Natural killer cell (primary cell): ENCODE measurements at places on chromosomes 16 and 17.

DNA sequence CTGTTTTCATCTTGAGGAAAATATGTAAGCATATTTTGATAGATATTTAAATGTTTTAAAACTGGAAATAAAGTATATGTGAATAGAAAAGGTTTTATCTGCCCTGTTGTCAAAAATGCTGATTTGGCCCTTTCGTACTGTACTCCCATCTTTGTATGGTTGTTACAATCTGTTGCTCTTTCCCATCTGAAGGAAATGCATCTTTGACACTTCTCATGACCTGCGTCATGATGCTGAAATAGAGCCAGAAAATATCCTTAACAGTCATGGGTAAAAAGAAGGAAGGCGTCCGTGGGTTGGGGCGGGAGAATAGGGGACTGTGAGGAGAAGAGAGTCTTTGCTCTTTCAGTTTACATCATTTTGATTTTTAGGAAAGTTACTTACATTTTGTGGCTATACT, 327.7 kb downstream of the BCAS3 start:
- no peak for DNase-seq

- DNase-seq, result peak; percentile 49
Measured at GRCh38 chr16:85652431-85653221, 36.1 kb downstream of the GINS2 start.

GRCh38 chr17:46097497-46097896, 95.7 kb downstream of the KANSL1 start:
- DNase-seq, result no peak

DNA sequence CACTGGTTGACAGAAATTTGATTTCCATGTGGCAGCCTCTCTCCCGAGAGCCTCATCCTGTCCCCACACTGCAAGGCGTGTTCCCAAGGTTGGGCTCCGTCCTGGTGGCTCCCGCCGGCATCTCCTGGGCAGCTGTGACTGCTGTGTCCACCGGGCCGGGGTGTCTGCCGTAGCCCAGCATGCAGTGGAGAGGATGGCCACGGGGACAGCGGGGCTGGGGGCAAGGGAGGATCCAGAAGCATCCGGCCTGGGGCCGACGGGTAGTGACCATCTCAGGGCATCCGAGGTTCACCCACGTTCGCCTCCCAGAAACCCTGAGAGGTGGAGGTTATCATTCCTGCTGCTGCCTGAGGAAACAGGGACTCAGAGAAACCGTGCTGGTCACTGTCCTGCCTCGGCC, 7.3 kb upstream of the RAB40B start:
- DNase-seq, result no peak

- DNase-seq, result no peak
Measured at GRCh38 chr16:79587897-79588296, 12.6 kb downstream of the MAF start.

DNA sequence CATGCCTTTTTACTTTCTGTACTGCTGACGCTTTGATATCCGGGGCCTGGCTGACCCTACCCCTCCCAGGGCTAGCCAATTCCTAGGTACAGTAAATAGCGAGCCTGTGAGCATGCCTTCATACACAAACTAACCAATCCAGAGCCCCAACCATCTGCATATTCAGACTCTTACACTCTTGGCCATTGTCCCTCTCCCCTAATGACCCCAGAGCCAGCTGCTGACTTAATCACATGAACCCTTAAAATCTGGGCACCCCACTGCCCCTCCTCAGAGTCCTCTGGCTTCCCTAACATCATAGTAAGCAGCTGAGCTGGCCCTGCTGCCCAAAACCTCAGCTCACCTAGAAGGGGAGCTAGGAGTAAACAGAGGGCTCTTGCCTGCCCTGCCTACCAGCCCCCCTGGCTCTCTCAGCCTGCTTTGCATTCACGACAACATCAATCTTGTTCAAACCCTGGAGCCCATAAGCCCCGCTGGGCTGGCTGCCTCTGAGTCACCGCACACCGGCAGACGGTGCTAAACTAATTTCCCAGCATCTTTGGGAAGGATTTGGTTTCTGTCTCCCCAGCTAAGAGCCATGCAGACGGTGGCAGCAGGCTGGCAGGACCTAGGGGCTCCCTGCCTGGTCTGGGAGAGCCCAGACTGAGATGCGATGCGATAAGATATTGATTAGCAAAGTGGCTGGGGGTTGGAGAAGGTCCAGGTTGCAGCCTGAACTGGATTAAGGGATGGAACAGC, 63.2 kb downstream of the CLEC19A start:
- no peak for DNase-seq

GRCh38 chr16:22634954-22635353, 124.3 kb downstream of the NPIPB5 start:
- no peak for DNase-seq

DNA sequence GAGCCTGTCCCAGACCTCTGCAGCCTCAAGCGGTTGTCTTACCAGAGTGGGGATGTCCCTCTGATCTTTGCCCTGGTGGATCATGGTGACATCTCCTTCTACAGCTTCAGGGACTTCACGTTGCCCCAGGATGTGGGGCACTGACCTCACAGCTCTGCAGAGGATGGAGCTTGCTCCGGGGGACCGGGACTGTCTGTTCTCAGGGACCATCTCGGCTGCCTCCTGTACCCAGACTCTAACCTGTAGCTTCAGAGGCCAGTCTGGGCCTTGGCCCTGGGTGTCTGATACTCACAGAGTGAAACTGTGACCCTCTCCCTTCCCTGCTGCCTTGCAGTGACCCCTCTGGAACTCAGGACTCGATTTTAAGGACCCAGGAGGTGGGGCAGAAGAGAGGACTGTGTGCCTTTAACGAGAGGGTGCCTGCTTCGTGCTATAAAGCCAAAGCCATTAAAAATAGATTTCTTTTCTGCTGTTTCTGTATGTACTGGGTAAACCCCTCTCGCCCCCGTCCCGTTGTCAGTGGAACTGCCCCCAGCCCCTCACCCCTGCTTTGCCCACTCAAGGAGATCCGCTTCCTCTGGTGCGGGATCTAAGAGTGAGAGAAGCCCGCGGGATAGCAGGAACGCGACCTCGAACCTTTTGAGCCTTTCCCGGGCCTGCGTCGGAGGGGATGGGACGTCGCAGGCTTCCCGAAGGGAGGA, 1.1 kb upstream of the LLGL2 start:
- DNase-seq, result no peak

- DNase-seq, result no peak
Measured at GRCh38 chr17:79026376-79027273, 2.7 kb downstream of the C1QTNF1 start.

DNA sequence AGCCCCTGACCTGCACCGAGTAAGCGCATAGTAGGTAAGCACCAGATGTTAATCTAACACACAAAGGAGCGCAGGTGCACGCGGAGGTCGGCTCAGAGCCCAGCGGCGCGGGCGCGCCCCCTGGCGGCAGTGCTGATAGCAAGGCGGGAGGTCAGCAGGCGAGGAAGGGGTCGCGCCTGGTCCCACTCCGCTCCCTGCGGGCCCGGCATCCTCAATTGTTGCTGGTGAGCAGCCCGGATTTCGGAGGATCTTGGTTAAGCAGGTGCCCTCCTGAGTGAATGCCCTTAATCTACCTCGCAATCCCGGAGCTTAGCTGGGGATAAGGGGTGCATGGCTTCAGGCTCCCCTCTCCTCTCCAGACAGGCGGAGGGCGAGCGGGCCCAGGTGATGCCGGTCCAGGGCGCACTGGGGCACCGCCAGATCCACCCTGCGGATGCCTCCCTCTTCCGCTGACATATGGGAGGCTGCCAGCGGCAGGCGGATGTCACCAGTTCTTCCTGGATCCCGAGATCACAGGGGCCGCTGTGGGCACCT, 4.0 kb upstream of the WNT3 start:
- peak; percentile 54 for DNase-seq

GRCh38 chr16:8436931-8437330, 153.4 kb downstream of the TMEM114 start:
- no peak for DNase-seq

GRCh38 chr16:48611329-48612137, 1.6 kb upstream of the N4BP1 start:
- DNase-seq, result peak; percentile 77

- DNase-seq, result no peak
Measured at GRCh38 chr17:61205931-61206330, 193.7 kb upstream of the TBX2 start.
